ENCODE measurements at places on chromosomes 11 and 22.
A peak's percentile ranks its signal among the peaks of the same experiment; 100 is the strongest.

GRCh38 chr11:69053546-69054396 is 5.0 kb downstream of the TPCN2 start:
- no peak for DNase-seq

DNA sequence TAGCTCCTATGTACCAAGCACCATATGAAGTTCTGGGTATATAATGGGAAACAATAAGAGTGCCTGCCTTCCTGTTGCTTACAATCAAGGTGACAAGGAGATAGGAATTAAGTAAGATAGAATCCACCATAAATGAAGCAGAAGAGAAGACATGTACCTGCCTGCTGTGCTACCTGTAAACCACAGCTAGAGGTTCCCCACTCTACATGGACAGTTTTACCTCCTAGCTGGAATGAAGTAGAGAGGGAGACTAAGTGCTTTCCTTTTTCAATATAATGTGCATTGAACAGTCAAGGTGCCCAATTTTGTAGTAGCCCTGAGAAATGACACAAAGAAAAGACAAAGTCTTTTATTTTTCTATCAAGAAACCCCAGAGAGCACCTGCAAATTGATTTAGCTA is 984.6 kb downstream of the DLG2 start:
- DNase-seq: no peak

DNA sequence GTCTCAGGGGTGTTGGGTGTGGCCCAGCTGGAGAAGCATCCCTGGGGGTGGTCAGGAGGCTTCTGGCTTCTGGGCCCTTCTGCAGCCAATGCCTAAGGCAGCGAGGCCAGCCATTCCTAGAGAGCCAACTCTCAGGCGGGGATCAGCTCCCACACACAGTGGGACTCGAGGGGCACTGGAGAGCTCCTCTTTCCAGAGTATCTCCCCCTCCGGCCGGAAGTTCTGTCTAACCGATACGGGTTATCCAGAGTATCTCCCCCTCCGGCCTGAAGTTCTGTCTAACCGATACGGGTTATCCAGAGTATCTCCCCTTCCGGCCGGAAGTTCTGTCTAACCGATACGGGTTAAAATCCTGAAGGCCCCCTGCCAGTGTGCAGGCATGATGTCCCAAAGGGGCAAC is 71.2 kb upstream of the B3GAT1 start:
- DNase-seq: no peak

GRCh38 chr11:93902921-93903320 is 52.5 kb upstream of the VSTM5 start:
- DNase-seq: no peak

- DNase-seq: no peak
Observed at GRCh38 chr22:47547239-47547661, 784.8 kb downstream of the TBC1D22A start.

DNA sequence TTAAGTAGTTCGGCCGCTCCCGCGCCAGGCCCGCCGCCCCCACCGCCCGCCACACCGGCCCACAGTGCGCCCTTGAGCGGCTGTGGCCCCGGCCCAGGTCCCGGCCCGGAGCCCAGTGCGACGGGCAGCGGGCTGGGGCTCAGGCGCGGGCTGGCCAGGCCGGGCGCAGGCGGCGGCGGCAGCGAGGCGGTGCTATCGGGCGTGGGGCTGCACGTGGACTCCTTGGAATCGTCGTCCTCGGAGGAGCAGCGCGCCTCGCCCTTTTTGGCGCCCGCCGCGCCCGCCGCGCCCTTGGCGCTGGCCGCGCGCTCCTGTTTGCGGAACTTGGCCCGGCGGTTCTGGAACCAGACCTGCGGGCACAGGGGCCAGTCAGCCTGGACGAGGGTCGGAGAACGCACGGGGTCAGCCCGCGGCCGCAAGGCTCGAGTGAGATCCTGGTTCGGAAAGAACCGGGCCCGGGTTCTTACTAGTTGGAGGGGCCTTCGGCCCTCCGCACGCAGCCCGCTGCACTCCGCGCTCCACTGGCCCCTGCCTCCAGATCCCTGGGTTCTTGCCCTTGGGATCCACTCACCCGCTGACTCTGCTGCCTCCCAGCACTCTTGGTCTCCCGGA is 4.0 kb downstream of the PHOX2A start:
- DNase-seq: no peak

- no peak for DNase-seq
Observed at GRCh38 chr11:22666688-22667439, 453 bp downstream of the GAS2 start.

DNA sequence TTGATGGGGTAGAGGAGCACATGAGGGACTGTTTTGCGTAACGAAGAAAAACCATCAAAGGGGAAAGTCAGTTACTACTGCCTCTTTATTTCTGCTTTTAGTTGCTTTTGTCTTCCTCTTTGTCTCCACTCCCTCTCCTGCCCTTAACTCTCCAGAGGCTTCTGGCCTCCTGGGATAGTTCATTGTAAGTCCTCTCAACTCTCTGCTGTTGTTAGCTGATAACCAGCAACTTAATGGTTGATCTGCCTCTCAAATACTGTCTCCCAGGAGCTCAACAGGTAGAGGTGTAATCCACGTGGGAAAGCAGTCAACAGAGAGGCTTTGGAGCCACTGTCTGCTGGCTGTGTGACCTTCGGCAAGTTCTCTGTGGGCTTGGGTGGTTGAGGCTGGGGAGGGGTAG is 47.3 kb downstream of the CCDC81 start:
- no peak for DNase-seq

DNA sequence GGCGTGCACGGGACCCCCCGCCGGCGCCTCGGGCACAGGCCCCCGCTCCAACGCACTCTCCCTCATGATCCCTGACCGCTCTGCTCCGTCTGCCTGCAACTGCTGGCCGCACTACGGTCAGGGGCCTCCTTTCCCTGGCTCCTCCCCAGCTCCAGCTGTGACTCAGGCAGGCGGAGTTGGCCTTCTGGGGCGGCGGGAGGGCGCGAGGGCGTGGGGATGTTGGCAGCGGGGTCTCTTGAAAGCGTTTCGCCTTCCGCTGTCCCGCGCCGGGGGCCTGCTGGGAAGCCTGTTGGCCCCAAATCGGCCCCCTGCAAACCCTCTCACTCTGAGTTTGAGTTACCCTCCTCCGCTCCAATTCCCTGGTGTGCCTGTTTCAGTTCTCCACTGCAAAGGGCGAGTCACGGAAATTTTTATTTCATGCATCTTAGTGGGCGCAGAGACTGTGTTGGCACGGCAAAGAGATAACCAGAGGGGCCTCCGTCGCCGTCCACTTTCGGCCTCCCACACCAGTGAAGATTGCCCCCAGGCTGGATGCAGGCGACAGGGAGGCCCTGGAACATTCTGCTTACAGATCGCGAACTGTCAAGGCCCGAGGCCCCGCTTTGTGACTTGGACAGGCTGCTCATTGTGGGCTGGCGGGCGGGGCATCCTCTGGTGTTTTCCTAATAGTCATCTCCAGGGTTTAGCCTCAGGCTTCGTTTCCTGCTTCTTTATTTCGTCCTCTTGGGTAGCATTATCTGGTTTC is at the start of gene CAVIN3:
CAVIN3 (minus strand) TSS at position 91 of the 745 bp plus-strand sequence; CDS start at position 66, 25 bp downstream.
- peak; percentile 61 for DNase-seq

DNA sequence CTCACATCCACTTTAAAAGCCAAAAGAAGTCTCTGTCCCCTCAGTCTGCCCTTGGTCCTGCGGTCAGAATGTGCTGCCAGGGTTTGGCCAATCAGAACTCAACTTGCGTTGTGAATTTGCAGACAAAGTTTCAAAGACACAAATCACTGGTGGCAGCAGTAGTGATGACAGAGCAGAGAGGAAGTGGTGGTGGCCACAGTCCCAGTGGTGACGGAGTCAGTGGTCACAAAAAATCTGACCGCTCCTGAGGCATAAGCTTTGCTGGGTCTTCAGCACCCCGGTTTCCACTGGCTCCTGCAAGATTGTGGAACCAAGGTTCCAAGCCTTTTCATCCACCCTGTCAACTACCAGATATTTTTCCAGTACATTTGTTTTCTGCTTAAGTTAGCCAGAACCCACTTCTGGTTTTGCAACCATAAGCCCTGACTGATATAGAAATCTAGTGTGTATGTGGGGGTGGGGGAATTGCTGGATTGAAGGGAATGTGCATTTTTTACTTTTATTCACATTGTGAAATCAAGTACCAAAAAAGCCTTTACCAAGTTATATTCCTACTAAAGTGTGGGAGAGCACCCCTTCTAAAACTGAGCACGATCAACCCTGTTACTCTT is 112.3 kb downstream of the TMPRSS5 start:
- no peak for DNase-seq

DNA sequence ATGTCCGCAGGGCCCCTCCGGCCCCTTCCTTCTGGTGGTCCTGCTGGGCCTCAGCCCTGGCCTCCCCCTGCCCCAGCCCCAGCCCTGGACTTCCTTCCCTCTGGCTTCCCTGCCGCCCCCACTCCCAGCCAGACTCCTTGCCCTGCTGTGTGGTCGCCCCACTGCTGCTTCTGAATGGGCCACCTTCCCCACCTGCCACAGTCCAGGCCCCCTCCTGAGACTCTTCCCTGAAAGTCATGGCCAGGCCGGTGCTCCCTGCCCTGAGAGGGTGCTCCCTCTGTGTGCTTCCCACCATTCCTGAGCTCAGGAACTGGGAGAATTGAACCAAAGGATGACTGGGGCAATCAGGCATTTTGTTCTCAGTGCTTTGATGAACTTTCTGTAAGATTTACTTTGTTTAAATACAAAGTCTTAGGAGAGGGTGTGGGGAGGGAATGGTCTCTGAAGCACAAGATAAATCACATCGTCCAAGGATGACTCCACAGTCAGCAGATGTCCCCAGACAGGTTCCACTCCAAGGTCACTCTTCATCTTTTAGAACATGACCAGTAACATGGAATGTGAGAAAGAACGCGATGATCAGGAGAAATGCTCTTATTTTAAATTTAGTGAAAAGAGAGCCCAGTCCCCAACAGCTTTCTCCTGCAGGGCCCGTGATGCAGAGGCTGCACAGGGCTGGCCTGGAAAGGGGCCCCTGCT is 774 bp downstream of the APOBEC3D start:
- DNase-seq: no peak

- no peak for DNase-seq
Observed at GRCh38 chr22:40450616-40451015, 80.2 kb downstream of the SGSM3 start.

- DNase-seq: no peak
Observed at GRCh38 chr11:97502201-97502600, 1112.4 kb downstream of the JRKL start.

DNA sequence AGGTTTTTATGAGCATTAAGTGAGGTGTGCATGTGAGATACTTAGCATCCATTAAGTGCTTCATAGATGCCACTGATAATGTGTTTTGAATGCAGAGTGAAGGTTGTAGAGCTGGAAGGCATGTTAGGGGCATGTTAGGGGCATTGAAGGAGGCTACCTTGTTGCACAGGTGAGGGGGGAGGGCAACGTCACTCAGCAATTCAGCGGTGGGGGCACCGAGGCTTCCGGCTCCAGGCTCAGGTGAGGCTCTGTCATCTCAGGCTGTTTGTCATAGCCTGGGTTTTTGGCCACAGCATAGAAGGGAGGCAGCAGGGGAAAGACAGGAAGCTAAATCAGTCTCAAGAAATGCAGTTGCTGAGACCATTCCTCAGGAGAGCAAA is 299.0 kb downstream of the NTM start:
- no peak for DNase-seq

GRCh38 chr22:24681236-24681635 is 78.2 kb downstream of the GGT1 start:
- DNase-seq: no peak

- DNase-seq: no peak
Observed at GRCh38 chr22:22761606-22761962, 117.2 kb downstream of the GGTLC2 start.

GRCh38 chr11:11580841-11581411 is 40.9 kb downstream of the GALNT18 start:
- DNase-seq: no peak

GRCh38 chr22:26812731-26813130 is 155.3 kb downstream of the MIAT start:
- no peak for DNase-seq

DNA sequence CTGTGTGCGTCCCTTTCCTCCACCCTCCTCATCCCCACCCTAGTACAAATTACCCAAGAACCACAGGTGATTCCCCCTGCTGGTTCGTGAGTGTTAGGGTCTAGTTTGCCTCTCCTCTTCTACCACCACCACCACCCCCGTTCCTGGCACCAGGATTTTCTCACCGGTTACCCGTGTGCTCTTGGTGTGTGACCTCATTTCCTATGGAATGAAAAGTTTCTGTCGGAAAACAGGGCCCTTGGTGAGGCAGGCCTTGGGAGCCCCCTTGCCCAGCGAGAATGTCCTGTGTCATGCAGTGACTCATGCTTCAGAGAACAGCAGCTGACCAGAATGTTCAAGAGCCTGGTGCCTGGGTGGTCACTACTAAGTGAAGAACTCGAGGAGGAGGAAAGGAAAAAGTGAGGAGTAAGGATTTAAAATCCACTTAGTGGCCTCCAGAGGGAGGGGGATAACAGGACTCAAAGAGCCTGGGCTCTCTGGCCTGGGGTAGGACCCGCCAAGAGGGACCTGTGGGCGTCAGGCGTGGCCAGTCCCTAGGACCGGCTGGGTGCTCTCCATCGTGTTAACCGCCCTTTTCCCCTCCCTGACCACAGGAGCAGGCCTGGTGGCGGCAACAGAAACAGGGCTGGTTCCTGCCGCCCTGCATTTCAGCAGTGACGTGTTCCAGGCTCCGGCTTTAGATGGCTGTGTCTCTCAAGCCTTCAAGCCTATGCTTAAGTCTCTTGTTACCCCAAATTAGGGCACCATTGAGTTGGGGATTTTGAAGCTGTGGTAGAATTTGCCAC is 30.2 kb downstream of the C22orf31 start:
- no peak for DNase-seq

DNA sequence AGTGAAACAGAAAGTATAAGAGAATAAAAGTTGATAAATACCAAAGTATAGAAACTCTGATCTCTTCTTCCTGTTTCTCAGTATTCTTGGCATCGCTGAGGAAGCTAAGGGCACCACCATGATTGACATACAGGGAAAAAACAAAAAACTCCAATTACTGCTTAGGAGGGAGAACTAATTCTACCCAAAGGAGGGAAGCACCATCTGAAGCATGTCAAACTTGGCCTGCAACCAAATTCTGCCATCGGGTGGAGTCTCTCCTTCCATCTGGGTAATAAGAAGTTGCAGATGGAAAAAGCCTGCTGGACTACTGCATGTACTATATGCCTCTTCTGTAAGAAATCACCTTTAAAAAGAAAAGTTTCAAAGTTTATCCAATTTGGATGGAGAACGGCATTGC is 30.5 kb upstream of the PPP2R1B start:
- no peak for DNase-seq

- DNase-seq: no peak
Observed at GRCh38 chr22:25661073-25661472, 80.9 kb upstream of the MYO18B start.

GRCh38 chr22:24068377-24068680 is 57.2 kb downstream of the CABIN1 start:
- DNase-seq: no peak

- DNase-seq: no peak
Observed at GRCh38 chr22:29125844-29126243, 53.0 kb downstream of the KREMEN1 start.

- DNase-seq: no peak
Observed at GRCh38 chr22:30116362-30117117, 36.3 kb downstream of the HORMAD2 start.

- DNase-seq: no peak
Observed at GRCh38 chr11:133821776-133822175, 23.5 kb downstream of the SPATA19 start.

- no peak for DNase-seq
Observed at GRCh38 chr11:43825217-43825816, 55.3 kb upstream of the ALKBH3 start.
